ENCODE measurements at places on chromosomes 5 and 9. TPM values are rescaled to one million over a fixed set of nuclear protein-coding genes. Genes with fewer than 3 reads are reported as not detected.

DNA sequence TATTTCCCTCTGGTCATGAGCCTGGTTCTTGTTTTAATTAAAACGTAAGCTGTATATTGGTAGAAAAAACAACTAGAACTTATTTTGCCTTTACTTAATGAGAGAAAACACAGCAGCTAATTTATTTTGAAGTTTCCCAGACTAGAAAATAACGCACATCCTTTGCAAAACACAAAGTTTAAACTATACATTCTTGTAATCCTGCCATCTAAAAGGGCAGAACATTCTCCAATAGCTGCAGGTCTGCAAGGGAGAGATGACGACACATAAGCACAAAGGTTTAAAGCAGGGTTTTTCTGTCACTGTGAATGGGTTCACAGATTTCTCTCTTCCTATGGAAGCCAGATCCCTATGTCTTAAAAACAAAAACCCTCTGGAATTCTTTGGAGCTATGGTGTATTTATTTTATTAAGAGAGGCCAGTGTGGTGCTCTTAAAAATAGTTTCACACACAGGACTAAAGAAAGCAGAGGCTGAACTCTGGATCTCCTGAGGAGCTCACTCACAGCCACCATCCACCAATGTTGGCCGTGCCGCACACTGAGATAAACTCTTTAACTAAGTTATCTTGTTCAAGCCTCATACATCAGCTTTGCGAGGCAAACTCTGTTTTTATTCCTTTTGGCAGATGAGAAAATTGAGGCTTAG, 82.4 kb downstream of the SNCAIP start:
- no peaks in the 10 kb centered on the region for H3K36me3 ChIP-seq
- no peaks in the 10 kb centered on the region for H3K27me3 ChIP-seq
- no peak for DNase-seq
- H3K4me1 ChIP-seq = peaks cover 30% of the 10 kb centered on the region

GRCh38 chr5:3365501-3366215, 230.0 kb upstream of the IRX1 start:
- no peak overlapping the region for H3K27ac ChIP-seq
- no peaks in the 10 kb centered on the region for H3K36me3 ChIP-seq
- H3K4me1 ChIP-seq = no peaks in the 10 kb centered on the region

- no peaks in the 10 kb centered on the region for H3K27me3 ChIP-seq
- H3K4me1 ChIP-seq = no peaks in the 10 kb centered on the region
- H3K4me3 ChIP-seq = no peak overlapping the region
- H3K27ac ChIP-seq = no peak overlapping the region
These were observed 35.0 kb downstream of the PTTG1 start for GRCh38 chr5:160456480-160457177.

GRCh38 chr5:50717651-50718050, 51.2 kb downstream of the PARP8 start:
- no peaks in the 10 kb centered on the region for H3K36me3 ChIP-seq
- H3K27me3 ChIP-seq = no peaks in the 10 kb centered on the region
- H3K27ac ChIP-seq = no peak overlapping the region
- peaks cover 4% of the 10 kb centered on the region for H3K4me1 ChIP-seq
- no peak for DNase-seq

GRCh38 chr9:73370053-73370452, 218.4 kb downstream of the ANXA1 start:
- H3K36me3 ChIP-seq = no peaks in the 10 kb centered on the region
- no peaks in the 10 kb centered on the region for H3K4me1 ChIP-seq
- no peak overlapping the region for H3K4me3 ChIP-seq
- no peak overlapping the region for H3K27ac ChIP-seq

- no peaks in the 10 kb centered on the region for H3K4me1 ChIP-seq
- H3K36me3 ChIP-seq = no peaks in the 10 kb centered on the region
These were observed 88.8 kb downstream of the CARTPT start for GRCh38 chr5:71807909-71808308.

GRCh38 chr9:116383936-116384335, 230.3 kb downstream of the PAPPA start:
- no peak overlapping the region for H3K4me3 ChIP-seq
- H3K4me1 ChIP-seq = no peaks in the 10 kb centered on the region
- no peaks in the 10 kb centered on the region for H3K36me3 ChIP-seq
- DNase-seq = no peak
- no peaks in the 10 kb centered on the region for H3K27me3 ChIP-seq

GRCh38 chr9:38621434-38622287, 1.3 kb upstream of the ANKRD18A start:
- peak overlapping the region; percentile 51 for H3K4me3 ChIP-seq
- no peaks in the 10 kb centered on the region for H3K36me3 ChIP-seq
- H3K4me1 ChIP-seq = peaks cover 29% of the 10 kb centered on the region
- no peak overlapping the region for H3K27ac ChIP-seq
- peak; percentile 60 for DNase-seq
- H3K27me3 ChIP-seq = peaks cover 25% of the 10 kb centered on the region

DNA sequence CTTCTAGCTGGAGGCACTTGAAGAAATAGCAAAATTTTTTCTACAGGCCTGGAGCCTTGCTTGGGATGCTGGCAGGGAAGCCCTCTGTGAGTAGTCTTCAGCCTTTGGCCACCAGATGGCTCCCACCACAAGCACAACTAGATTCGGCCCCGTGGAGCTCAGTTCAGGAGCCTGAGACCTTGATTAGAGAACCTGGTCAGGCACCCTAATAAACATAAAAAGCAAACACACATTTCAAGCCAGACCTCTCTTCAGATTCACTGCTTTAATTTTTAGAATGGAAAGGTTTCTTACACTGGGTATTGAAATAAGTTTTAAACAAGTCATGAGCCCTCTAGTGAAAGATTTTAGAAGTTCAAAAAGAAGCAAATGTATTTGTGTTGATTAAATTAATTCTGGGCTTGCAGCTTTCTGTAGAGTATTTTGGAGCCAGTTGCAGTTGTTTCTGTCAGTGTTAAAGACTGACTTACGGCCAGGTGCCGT, 41.4 kb downstream of the GLRX start:
- no peaks in the 10 kb centered on the region for H3K27me3 ChIP-seq
- peaks cover 6% of the 10 kb centered on the region for H3K4me1 ChIP-seq
- no peak overlapping the region for H3K4me3 ChIP-seq
- H3K36me3 ChIP-seq = peaks cover 6% of the 10 kb centered on the region
- H3K27ac ChIP-seq = peak overlapping the region; percentile 56
- DNase-seq = peak; percentile 93

DNA sequence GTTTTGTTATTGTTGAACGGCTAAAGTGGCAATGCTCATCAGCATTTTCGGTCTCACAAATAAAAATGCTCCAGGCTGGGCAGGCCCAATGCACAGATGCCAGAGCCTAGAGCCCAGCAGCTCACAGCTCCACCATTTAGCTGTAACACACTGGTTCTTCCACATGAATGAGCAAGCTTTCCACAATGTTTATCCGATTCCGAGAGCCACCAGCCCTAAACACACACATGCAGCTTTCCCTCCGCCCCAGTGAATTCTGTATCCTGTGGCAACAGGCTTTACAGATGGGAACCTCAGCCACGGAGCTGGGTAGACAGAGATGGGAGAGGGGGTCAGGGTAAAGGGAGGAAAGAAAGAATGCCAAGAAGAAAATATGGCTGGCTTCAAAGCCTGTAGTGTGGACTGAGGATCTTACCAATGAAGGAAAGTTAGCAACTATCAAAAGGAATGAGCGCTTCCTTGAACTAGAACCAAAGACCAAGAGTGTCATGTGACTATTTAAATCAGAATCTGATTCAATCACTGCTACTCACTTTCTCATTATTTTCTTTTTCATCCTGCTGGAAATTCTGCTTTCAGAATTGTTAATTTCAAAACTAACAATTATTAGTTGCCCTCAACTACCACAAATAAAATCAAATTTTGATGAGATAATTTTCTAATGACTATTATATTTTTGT, 77.1 kb downstream of the MRPS27 start:
- no peak overlapping the region for H3K4me3 ChIP-seq
- H3K4me1 ChIP-seq = peaks cover 43% of the 10 kb centered on the region
- H3K27me3 ChIP-seq = no peaks in the 10 kb centered on the region
- H3K36me3 ChIP-seq = no peaks in the 10 kb centered on the region
- no peak overlapping the region for H3K27ac ChIP-seq
- no peak for DNase-seq

The NR6A1 gene
- 1.8 TPM for total RNA-seq
